NCI-H1930 (cell line): ENCODE measurements at places on chromosomes 1 and 21.

- DNase-seq, result no peak
Observed at GRCh38 chr1:234745844-234746797, 136.1 kb upstream of the IRF2BP2 start.

DNA sequence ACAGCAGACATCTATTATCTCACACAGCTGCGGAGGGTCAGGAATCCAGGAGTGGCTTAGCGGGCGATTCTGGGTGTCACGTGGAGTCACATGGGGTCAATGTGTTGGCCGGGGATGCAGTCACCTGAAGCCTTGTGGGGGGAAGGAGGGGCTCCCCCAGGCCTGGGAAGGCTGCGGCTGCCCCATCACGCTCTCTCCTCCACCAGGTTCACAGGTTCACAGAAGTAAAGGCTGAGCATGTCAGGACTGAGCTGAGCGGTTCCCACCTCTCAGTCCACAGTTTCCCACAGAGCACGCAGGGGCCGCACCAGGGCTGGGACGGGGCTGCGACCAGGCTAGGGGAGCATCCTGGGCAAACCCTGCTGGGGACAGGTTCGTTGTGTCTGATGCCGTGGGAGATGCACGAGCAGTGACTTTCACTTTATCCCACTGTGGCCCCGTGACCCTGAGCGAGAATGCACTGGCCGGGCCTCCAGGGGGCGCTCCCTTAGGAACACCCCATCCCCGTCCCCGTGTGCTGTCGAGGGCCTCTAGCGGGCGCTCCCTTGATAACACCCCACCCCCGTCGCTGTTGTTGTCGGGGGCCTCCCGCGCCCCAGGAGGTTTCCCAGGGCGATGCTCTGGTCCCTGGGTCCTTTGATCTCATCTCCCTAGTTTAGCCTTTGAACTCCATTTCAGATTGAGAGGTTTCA lies 73.2 kb upstream of the TRAPPC10 start:
- DNase-seq, result peak; percentile 65

DNA sequence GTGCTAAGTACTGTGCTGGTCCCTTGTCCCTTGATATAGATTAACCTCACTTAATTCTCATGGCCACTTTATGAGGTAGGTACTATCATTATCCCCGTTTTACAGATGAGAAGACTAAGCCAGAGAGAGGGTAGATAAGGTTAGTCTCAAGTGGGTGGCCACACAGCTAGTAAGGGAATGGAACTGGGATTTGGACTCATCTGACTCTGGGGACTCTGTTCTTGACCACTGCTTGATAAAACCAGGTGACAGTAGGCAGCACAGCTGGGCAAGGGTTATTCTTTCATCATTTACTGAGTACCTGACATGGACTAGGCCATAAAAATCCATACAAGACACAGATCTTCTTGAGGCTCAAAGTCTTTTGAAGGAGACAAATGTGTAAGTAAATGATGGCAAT lies 37.2 kb upstream of the PPP2R5A start:
- no peak for DNase-seq

DNA sequence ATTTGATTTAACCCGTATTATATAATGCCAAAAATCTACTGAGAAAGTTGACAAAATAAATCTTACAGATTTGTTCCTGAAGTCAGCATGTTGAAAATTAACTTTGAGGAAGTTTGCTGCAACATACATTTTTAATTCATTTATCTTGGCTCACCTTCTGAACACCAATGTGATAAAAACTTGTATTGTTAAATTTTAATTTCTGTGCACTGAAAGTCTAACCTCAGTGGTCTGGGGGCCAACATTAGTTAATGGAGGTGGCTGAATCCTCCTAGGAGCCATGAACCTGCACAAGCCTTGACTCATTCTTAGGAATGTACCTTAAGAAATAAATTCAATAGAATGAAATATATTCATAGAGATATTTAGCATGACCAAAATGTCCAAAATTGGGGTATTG lies 95.3 kb downstream of the ADSS2 start:
- no peak for DNase-seq

DNA sequence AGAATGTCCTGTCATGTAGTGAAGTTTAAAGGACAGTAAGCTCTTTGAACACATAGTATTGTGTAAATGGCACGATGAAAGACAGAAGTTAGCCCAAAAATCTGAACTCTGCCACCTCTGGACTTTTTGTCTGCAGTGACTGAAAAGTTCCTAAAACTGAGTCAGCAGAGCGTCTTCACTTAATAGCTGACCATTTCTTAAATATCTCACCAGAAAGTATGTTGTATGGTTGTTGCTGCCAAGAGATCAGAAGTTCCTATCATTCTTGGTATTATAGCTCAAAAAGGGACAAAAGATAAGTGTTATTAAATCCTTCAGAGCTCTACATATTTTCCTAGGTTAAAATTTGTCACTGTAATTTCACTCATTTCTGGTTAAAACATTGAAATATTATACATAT lies 1003.0 kb downstream of the TTLL7 start:
- no peak for DNase-seq
